RWPE2 (cell line): ENCODE measurements at places on chromosomes 12 and 14.

GRCh38 chr12:26114720-26115401 is 10.0 kb downstream of the BHLHE41 start:
- no peak for DNase-seq

DNA sequence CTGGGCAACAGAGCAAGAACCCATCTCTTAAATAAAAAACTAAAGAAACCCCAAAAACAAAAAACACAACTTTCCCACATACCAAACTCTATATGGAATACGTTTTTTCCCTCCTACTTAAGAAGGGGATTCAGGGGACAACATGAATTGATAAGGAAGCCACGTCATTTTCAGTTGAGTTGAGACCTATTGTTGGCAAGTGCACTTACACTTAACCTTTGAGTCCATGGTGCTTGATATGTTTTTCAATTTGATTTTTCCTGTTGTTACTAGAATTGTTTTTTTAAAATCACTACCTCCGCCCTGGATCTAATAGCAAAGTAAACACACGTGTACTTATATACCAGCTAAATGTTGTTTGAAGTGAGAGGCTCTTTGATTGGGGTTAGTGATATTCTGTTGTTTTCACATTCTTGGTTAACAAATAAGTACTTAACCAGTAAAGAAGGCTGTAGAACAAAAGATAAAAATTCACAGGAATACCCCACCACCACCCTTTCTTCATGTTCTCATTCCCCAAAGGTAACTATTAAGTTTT is 2.0 kb downstream of the FAM177A1 start:
- no peak for DNase-seq

GRCh38 chr14:59630288-59630963 is 53.8 kb upstream of the CCDC175 start:
- DNase-seq: no peak

DNA sequence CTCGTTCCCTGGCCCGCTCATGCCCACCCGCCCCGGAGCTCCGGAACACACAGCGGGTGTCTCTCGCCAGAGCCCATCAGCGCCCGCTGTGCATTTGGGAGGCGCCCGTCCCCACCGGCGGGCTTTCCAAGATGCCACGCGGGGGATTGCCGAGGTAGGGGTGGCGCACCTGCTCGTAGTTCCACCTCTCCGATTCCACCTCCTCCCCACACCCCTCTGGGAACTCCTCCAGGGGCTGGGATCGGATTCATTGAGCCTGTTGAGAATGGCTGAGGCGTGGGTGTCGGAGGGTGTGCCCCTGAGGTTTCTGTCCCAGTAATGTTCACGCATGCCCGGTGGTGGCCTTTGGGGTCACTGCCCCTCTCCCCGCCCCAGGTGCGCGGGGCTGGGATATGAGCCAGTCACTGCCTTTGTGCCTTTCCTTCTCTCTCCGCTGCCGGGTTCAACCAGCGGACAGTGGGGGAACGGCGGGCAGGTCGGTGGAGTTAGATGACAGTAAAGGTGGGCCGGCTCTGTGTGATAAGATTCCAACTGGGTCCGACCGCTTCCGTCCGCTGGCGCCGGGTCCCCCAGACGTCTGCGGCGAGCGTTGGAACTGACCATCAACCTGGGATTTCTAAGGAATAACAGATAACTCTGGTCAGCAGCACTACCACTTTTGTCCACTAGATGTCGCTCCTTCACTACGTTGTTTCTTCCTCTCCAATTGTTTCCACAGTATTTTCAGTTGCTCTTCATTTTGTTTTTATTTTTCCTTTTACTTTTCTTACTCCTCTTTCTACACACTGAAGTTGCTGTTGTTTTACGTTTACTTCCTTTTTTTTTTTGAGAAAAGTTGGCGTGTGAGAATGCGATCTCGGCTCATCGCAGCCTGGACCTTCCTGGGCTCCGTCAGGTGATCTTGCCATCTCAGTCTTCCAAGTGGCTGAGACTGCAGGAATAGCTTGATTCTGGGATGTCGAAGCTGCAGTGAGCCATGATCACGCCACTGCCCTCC is 178.1 kb upstream of the ALG10B start:
- peak; percentile 66 for DNase-seq

GRCh38 chr12:49212572-49212971 is 23.7 kb upstream of the TUBA1A start:
- DNase-seq: no peak

GRCh38 chr12:121060149-121061001 is 21.3 kb upstream of the OASL start:
- DNase-seq: no peak

GRCh38 chr14:82055515-82056115 is 522.0 kb upstream of the SEL1L start:
- DNase-seq: no peak

DNA sequence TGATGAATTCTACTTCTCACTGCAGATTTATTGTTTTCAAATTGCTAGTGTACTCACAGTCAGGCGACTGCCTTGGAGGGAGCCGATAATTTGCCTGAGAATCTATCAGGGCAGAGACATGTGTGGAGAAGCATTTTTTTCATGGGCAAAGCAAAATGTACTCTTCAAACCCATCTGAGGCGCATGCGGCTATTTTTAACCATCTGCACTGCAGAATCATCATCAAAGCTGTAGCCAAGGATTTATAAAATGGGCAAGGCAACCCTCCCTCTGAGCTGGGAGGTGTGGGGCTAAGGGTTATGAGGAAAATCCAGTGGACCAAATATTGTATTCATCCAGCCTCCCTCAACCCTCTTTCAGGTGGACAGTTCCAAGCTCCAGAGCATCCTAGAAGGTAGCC is 37.7 kb downstream of the BEST3 start:
- no peak for DNase-seq

GRCh38 chr14:100569734-100570286 is 17.4 kb downstream of the BEGAIN start:
- no peak for DNase-seq

DNA sequence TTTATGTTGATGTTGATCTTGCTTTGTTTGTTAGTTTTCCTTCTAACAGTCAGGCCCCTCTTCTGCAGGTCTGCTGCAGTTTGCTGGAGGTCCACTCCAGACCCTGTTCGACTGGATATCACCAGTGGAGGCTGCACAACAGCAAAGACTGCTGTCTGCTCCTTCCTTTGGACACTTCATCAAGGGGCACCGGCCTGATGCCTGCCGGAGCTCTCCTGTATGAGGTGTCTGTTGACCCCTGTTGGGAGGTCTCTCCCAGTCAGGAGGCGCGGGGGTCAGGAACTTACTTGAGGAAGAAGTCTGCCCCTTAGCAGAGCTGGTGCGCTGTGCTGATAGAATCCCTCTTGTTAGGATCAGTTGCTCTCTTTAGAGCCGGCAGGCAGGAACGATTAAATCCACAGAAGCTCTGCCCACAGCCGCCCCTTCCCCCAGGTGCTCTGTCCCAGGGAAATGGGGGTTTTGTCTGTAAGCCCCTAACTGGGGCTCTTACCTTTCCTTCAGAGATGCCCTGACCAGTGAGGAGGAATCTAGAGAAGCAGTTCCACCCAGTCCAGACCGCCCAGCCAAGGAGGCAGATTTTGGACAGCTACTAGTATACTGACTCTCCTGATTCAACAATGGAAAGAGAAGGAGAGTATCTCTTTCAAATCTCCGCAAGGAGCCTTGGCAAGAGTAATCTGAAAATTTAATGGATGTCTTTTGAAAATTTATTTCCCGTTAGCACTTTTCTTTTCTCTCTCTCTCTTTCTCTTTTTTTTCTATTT is 25.2 kb downstream of the MIA2 start:
- peak; percentile 67 for DNase-seq

DNA sequence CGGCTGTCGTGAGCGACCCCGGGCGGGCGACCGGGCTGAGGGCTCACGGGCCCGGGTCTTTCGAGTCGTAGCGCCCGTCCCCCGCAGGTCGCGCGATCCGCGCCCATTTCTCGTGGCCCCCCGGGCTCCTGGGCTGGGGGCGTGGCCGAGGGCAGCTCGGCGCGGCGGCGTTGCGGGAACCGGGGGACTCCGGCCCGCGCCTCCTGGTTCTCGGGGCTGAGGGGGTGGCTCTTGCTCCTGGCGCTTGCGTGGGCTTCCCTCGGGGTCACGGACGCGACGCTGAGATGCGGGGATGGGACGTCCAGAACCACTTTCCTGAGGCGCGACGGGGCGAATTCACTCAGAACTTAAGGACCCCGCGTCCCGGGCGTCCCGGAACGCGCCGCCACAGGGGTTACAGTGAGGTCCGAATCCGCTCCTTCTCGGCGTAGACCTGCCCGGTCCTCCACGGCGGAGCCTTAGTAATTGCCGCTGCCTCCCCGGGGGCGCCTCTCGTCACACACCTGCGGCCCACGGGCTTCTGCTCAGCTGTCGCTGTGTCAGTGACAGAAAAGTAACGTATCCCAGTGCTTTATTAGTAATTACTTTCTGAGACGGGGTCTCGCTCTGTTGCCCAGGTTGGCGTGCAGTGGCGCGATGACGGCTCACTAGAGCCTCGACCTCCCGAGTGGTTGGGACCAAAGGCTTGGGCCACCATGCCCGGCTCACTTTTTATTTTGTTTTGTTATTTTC is 606 bp downstream of the EP400 start:
- no peak for DNase-seq

- no peak for DNase-seq
Measured at GRCh38 chr12:70449753-70450341, 83.8 kb downstream of the KCNMB4 start.

DNA sequence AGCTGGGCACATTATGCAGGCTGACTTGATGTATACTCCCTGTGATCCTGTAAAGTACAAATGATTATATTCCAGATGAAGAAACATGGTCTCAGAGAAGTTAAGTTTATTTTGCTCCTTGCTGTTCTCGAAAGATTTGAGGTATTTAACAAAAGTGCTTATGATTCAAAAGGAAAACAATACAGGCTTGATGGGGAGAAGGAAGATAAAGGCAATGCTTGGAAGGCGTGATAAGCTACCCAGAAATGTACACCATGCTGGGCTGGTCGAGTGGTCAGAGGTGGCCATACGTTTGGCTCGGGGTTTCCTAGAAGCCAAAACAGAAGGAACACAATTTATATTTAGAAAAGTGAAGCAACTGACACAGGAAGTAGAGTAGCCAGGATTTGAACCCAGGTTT is 201.0 kb downstream of the KTN1 start:
- no peak for DNase-seq

GRCh38 chr14:68639758-68640574 is 152.9 kb downstream of the ZFP36L1 start:
- no peak for DNase-seq

GRCh38 chr12:128791395-128792322 is 32.1 kb downstream of the SLC15A4 start:
- DNase-seq: no peak

- no peak for DNase-seq
Measured at GRCh38 chr12:75269209-75269608, 59.6 kb upstream of the KCNC2 start.

DNA sequence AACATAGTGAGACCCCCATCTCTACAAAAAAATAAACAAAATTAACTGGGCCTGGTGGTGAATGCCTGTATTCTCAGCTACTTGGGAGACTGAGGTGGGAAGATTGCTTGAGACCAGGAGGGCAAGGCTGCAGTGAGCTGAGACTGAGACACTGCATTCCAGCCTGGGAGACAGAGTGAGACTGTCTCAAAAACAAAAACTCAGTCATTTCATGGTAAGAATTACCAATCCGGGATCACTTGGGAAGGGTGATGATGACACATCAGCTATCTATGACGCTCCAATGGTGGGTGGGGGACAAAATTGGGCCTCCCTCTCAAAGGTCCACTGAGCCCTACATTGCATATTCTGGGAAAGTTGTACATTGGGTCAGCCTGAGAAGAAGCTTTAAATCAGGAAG is 47.7 kb downstream of the SERPINA3 start:
- DNase-seq: no peak

DNA sequence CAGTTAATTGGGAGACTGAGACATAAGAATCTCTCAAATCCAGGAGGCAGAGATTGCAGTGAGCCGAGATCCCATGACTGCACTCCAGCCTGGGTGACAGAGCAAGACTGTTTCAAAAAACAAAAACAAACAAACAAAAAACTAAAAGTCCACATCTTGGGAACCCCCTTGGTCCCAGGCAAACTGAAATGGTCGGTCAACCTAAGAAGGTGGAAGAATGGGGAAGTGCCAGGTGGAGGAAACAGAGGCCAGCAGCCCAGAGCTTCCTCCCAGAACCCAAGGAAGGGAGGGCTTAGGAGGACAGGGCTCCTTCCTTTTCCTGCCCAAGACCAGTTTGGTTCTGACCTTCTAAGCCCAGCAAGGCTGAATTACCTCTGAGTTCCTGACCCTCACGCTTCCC is 121.0 kb upstream of the FUT8 start:
- no peak for DNase-seq

DNA sequence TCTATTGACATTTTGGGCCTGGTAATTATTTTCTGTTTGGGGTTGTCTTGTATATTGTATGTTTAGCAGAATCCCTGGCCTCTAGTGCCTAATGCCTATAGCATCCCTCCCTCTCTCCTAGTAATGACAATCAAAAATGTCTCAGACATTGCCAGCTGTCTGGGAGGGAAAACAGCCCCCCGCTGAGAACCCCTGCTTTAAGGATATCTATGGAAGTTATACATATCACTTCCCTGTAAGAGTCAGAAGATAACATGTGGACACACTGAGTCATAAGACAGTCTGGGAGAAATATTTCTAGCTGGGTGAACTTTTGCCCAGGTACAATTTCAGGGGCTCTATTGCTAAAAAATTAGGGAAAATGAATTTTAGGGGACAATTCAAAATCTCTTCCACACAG is 255.0 kb downstream of the PAWR start:
- DNase-seq: no peak

- peak; percentile 51 for DNase-seq
Measured at GRCh38 chr12:15601210-15601800, 187.9 kb downstream of the EPS8 start.

DNA sequence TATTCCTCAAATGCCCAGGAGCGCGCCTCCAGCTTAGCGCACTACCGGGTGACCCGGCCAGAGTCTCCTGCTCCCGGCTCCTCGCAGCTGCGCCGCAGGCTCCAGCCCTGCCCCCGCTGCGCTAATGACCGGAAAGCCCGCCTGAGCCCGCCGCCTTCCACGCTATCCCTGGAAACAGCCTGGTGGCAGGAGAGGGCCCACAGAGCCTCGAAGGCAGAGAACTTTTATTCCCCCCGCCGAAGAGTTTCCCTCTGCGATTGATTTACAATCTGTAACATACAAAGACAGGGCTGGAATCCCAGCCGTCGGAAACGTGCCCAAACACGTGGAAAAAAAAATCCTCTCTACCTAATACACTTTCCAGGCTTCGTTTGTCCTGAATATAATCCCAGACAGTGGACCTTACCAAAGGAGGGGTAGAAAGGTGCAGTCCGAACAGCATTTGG is 1.5 kb downstream of the COL2A1 start:
- no peak for DNase-seq

- no peak for DNase-seq
Measured at GRCh38 chr12:18284386-18284785, 23.1 kb downstream of the PIK3C2G start.
